Ovary (tissue), 10 donors: ENCODE measurements at places on chromosomes 6 and 20.

DNA sequence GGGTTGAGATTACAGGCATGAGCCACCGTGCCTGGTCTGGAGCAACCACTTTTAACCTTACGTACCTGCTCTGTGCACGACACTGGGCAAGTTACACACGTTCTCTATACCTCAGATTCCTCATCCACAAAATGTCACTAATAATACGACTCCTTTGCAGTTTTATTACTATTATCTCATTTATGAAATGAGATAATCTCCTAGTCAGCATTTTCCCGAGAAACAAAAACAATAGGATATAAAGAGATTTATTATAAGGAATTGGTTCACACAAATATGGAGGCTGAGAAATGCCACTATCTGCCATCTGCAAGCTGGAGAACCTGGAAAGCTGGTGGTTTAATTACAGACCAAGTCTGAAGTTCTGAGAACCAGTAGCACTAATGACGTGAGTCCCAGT lies 12.0 kb upstream of the KIF13A start:
- H3K27ac ChIP-seq: no peak overlapping the region
- H3K4me1 ChIP-seq: no peaks in the 10 kb centered on the region
- DNase-seq: no peak
- no peak overlapping the region for H3K4me3 ChIP-seq
- H3K36me3 ChIP-seq: no peaks in the 10 kb centered on the region

DNA sequence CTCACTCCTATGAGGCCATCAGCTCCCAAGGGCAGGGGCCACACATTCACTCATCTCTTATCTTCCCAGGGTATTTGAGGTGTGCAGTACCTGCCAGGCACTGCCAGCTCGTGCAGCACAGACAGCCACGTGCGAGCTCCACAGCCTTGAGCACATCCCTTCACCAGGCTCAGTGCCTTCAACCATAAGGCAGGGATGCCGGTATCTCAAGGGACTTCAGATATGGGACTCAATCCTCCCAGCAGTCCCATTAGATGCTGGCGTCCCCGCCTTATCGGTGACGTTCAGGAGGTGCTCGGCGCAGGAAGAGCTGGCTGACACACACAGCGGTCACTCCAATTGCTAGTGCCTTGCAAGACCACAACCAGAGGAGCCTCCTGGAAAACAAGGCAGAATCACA lies 47.0 kb downstream of the EZR start:
- DNase-seq: no peak
- no peaks in the 10 kb centered on the region for H3K36me3 ChIP-seq
- no peaks in the 10 kb centered on the region for H3K27me3 ChIP-seq
- no peak overlapping the region for H3K4me3 ChIP-seq
- no peak overlapping the region for H3K27ac ChIP-seq

DNA sequence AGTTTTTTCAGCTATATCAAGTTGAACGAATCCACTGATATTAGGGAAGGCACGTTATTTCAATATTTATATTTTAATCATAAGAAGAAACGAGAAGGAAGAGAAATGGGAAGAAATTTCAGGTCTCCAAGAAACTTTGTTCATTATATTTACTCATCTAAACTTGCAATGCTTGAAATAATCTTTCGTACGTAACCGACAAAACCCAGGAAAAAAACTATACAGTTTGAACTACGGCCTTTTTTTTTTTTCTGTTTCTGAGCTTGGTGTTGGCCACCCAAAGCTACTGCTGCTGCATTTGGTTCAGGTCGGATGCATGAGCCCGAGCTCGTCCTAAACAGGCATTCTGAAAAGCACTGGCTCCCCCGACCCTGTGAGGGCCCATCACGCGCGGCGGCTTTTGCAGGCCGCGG lies 548 bp downstream of the PERP start:
- no peak for DNase-seq
- no peaks in the 10 kb centered on the region for H3K36me3 ChIP-seq
- H3K27ac ChIP-seq: no peak overlapping the region
- H3K4me1 ChIP-seq: peaks cover 1% of the 10 kb centered on the region
- no peaks in the 10 kb centered on the region for H3K27me3 ChIP-seq
- H3K4me3 ChIP-seq: peak overlapping the region; percentile 59

- no peaks in the 10 kb centered on the region for H3K27me3 ChIP-seq
- H3K27ac ChIP-seq: no peak overlapping the region
- peak; percentile 16 for DNase-seq
Measured at GRCh38 chr20:40683221-40683893, 5.7 kb downstream of the MAFB start.

DNA sequence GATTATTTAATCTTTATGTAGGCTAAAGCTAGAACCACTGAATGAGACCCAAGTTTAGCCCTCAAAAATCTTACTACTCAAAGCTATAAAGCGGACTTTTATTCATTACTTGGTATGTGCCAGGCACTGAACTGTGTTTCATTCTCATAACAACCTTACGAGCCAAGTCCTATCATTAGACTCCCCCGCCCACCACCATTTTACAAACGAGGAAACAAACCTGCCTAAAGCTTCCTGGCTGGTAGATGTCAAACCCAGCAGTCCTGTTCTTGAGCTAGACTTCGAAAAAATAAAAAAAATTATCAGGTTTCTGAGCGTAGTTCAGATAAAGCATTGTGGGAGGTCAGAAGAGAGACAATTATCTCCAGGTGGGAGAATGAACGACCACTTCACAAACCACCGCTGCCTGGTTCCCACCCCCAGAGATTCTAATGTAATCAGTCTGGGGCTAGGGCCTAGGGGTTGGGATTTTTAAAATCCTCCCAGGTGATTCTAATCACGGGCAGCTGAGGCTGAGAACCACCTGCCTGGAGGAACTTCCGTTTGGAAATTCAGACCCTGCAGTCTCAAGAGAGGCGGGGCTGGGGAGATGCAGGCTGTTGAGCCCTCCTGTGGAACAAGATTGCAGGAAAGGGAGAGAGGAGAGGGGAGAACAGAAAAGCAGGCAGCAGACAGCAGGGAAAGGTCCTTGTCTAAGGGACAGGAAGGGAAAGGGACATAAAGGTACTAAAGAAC lies 8.6 kb downstream of the ADTRP start:
- no peak overlapping the region for H3K4me3 ChIP-seq
- H3K27ac ChIP-seq: peak overlapping the region; percentile 21
- H3K36me3 ChIP-seq: no peaks in the 10 kb centered on the region
- peaks cover 1% of the 10 kb centered on the region for H3K4me1 ChIP-seq
- H3K27me3 ChIP-seq: no peaks in the 10 kb centered on the region
- no peak for DNase-seq

- no peak overlapping the region for H3K27ac ChIP-seq
- no peak overlapping the region for H3K4me3 ChIP-seq
- H3K27me3 ChIP-seq: no peaks in the 10 kb centered on the region
- peaks cover 7% of the 10 kb centered on the region for H3K4me1 ChIP-seq
- DNase-seq: no peak
Measured at GRCh38 chr20:18683839-18684238, 96.0 kb downstream of the DTD1 start.

- no peak overlapping the region for H3K4me3 ChIP-seq
- H3K4me1 ChIP-seq: no peaks in the 10 kb centered on the region
- no peaks in the 10 kb centered on the region for H3K36me3 ChIP-seq
- no peak overlapping the region for H3K27ac ChIP-seq
- H3K27me3 ChIP-seq: no peaks in the 10 kb centered on the region
- DNase-seq: no peak
Measured at GRCh38 chr6:48670546-48670945, 559.5 kb upstream of the PTCHD4 start.

DNA sequence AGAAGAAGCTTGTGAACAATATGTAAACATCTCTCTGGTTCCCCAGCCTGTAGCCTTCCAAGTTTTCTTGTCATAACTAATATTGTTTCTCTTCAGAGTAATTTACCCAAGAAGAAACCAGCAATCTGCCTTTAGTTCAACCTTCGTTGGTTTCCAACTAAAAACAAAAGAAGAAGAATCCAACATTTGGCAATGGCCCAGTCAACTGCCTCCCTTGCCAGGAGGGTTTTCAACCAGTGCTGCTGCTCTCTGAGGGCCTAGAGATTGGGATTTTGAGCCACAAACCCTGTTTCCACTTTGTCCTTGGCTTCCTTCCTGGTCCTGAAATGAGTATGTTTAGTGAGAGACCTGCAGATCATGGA lies 395.8 kb upstream of the CNR1 start:
- peaks cover 2% of the 10 kb centered on the region for H3K4me1 ChIP-seq
- H3K27me3 ChIP-seq: no peaks in the 10 kb centered on the region
- no peaks in the 10 kb centered on the region for H3K36me3 ChIP-seq
- H3K4me3 ChIP-seq: no peak overlapping the region
- H3K27ac ChIP-seq: peak overlapping the region; percentile 57

GRCh38 chr6:157188213-157188612 lies 135.1 kb downstream of the TMEM242 start:
- no peak overlapping the region for H3K27ac ChIP-seq
- DNase-seq: no peak
- no peaks in the 10 kb centered on the region for H3K27me3 ChIP-seq
- no peak overlapping the region for H3K4me3 ChIP-seq

GRCh38 chr20:48165401-48165685 lies 380.1 kb upstream of the SULF2 start:
- H3K27ac ChIP-seq: no peak overlapping the region
- H3K27me3 ChIP-seq: no peaks in the 10 kb centered on the region
- peak; percentile 60 for DNase-seq
- H3K4me3 ChIP-seq: no peak overlapping the region

DNA sequence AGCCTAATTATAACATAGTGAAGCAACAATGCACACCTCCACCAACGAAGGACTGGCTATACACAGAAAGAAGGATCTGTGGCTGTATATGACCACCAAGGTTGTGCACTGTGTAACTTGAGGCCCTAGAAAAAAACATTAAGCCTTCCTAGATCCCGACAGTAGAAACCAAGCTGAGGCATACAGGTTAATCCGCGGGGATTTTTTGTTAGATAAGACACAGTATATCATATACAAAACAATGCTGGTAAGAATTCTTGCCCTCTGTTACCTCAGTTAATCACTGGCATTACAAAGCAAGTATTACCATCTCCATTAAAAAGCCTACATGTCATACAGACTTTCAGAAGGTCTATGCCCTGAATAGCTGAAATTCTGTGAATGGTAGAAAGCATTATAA lies 228.8 kb downstream of the TBC1D32 start:
- no peaks in the 10 kb centered on the region for H3K27me3 ChIP-seq
- no peak overlapping the region for H3K27ac ChIP-seq
- no peak for DNase-seq
- no peaks in the 10 kb centered on the region for H3K4me1 ChIP-seq
- no peak overlapping the region for H3K4me3 ChIP-seq
